Right cardiac atrium (tissue), 5 donors: ENCODE measurements at places on chromosomes 4 and X. TPM values are rescaled to one million over a fixed set of nuclear protein-coding genes. Genes with fewer than 3 reads are reported as not detected.

GRCh38 chr4:9764155-9764696, 17.2 kb upstream of the DRD5 start:
- DNase-seq, result no peak

GRCh38 chr4:44760142-44760898, 34.0 kb upstream of the GNPDA2 start:
- no peak for DNase-seq

DNA sequence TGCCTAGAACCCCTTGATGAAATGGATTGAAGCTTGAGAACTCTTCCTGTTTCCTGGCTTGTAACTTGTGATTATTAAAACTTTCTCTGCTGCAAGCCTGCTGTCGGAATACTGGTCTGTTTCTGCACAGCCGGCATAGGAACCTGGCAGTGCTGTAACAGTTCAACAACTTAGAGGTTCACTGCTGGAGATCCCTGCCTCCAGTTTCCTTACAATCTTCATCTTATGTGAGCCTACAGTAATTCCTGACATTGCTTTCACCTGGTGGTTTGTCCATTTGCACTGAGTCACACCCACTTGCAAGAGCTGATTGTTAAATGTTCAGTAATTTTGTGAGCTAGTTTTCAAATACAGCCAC, 1.3 kb upstream of the SEPSECS start:
- DNase-seq, result no peak

DNA sequence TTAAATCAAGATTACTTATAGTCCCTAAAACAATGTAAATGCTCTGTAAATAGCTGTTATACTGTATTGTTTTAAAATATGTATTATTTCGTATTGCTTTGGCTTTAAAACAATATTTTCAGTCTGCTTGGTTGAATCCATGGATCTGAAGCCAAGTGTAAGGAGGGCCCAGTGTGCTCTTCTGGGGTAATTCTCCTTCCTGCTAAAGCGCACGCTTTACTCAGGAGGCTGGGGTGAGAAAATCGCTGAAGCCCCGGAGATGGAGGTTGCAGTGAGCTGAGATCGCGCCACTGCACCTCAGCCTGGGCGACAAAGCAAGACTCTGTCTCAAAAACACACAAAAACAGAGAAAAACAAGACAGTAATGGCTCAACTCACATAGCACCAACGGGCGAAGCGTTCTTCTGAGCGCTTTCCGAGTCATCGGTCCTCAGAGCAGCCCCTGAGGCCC, 391 bp upstream of the IDUA start:
- no peak for DNase-seq

CDKL2 gene
- total RNA-seq, result 0.64 TPM

ARHGEF9 gene
- 126 TPM for total RNA-seq

RHOXF1 gene
- not detected for total RNA-seq
